ENCODE measurements at places on chromosomes 3 and 15.

DNA sequence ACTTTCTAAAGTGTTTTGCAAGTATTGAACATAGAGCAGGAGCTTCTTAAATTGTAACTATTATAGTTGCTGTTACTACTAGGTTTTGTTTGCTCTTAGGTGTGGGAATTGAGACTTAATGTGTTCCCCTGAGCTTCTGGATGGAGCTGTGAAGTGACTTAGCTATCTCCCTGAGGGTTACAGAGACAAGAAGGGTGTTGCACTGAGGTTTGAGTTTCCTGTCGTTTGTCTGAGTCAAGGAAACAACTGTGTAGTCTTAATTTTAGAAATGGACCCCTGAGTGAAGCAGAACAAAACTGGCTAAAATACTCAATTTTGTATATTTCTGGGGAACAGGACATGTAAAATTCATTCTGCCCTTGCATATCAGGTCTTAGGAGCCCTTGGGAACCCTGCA is 20.4 kb downstream of the TTC21A start:
- no peak for DNase-seq

DNA sequence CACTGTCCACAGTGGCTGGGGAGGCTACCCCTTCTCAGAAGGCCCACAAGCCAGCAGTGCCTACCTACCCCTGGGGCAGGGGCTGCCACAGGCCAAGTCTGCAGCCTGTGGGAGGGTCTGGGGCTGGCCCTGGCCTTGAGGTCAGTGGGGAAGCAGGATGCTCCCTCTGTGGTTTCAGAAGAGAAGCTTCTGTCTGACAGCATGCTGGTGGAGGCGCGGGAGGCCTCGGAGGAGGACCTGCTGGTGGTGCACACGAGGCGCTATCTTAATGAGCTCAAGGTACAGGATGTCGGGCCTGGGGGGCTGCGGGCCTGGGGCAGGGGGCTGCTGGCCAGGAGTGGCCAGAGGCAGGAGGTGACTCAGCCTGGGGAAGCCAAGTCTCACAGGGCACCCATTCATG is 3.2 kb downstream of the HDAC11 start:
- no peak for DNase-seq

DNA sequence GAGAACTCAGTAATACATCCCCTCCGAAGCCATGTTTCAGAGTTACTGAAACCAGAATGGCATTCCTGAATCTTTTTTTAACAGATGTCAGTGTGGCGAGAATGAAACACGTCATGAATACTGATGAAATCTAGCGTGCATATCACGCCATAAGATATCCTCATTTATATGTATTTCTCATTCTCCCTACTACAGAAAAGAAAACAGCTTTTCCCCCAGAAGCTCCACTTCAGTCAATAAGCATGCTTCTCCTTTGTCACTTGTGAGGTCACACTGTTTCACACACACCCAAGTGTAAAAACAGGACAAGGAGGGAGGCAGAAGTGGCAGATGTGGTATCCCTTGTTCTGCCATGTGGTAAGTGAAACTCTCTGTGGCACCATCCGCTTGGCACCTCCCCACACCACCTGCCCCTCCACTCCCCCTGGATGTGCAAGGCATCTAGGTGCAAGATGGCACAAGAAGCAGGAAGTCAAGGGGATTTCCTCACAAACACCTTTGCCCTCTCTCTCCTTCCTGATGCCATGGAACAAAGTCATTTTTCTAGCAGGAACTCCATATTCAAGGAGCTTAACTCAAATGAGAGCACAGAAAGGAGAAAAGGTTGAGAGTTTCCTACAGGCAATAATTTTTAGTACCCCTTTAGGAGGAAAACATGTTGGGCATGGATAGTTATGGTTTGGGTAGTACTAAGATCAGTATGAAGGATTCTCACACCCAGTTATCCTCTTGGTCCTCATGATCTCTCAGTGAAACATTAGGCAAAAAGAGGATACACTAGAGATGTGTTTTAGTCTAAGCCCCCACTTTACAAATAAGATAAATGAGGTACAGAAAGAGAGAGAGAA is 47.5 kb upstream of the FRMD4B start:
- DNase-seq: no peak

- DNase-seq: no peak
Measured at GRCh38 chr3:137035631-137036030, 77.8 kb downstream of the IL20RB start.

DNA sequence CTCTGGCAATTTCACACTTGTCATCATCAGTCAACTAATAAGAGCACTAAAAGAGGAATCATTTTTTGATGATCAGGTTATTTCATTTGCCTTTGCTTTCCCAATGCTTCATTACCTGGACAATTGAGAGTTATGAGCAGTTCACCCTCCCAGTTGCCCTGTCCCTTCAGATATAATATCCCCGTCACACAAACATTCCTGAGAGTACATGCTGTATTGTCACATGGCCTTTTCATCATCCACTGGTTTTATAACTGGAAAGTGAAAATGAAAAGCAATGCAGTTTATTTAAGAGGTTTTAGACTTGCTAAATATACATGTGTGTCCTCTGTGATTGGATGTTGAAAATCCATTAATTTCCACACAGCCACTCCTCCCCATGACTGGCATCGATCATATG is 9.0 kb downstream of the RORA start:
- no peak for DNase-seq

GRCh38 chr3:121665488-121665887 is 4.8 kb upstream of the HCLS1 start:
- DNase-seq: no peak

DNA sequence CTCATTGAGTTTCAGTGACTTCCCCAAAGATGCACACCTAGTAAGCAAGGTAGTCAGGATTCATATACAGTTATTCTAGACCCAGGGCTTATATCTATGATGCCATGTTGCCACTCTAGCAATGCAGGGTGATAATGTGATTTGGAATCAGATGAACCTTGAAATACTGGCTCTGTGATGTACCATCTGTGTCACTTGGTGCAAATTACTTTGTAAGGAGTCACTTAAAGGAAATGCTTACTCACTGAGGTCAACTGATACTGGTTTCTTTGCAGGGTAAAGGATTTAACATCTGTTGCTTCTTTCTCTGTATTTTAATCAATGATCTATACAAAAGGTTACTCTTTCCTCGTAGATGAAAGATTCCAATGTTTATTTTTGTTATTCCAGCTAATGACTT is 10.8 kb downstream of the ASB14 start:
- DNase-seq: no peak

DNA sequence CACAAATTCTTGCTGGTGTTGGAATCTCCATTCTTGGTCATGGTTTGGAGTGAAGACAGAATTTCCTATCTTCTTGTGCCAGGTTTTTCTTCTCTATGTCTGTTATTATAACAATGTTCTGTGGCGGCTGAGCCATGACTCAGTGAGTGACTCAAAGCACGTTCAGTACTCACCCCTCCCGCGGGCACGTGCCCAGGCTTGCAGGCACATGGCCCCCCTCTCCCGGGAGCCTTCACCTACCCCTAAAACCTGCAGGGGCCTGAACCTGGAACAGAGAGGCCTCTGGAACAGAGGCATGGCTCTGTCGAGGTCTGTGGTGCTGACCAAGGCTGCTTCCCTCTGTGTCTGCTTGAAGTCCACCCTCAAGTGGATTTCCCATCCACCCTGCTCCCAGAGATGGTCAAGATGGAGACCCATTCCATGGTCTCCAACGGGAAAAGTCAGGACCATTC is 27.6 kb downstream of the PLXNB1 start:
- DNase-seq: no peak

DNA sequence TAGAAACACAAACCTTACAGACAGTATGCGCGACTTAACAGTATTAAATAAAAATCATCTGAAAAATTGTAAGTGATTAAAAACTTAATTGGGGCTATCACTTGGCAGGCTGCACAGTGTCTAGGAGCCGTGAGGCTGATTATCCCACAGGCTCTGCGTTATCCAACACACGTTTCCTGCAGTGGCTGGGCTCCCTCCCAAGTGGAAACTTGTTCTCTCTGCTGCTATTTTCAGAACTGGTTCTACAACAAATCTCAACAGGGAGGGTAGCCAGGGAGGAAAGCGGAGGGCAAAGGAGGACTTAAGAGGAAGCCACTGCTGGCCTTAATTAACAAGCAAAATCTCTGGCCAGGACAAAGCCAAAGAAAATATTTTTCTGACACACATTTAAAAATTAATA is 555.2 kb downstream of the MAGI1 start:
- DNase-seq: no peak

GRCh38 chr15:93866476-93866875 is 364.9 kb upstream of the MCTP2 start:
- DNase-seq: no peak

DNA sequence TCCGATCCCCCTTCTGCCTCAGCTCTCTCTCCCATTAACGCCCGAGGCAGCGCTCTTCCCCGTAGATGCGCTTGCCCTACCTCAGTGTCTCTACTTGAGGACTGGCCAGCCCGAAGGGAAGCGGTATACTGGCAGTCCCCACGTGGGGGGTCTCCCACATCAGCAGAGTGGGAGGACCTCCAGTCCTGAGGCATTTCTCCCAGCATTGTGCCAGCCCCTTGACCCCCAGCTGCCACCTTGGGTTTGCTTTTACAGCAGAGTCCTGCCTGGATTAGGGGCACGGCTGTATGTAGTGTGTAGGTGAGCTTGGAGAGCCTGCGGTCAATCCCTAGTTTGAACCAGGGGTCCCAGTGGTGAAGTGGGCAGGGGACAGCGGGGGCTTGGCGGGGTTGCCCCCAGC is 767 bp downstream of the SEMA3F start:
- no peak for DNase-seq

DNA sequence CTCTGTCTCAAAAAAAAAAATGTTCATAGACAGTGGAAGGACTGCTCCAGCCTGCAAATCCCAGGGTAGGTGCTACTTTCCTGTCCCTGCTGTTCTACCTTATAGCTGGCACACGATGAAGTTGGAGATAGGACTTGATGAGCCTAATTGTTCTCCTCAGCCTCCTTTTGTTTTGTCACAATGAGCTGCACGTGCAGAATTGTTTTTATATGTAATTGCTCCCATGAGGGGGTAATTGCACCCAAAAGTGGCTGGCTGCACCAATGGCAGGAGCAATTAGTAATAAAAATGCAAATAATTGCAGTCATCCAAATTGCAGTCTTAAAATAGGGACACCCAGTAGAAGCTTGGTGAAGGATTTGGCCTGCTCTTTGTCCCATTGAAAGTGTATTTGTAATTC is 63.0 kb upstream of the PFN2 start:
- DNase-seq: no peak

- no peak for DNase-seq
Measured at GRCh38 chr3:131505421-131505820, 2.6 kb upstream of the MRPL3 start.

DNA sequence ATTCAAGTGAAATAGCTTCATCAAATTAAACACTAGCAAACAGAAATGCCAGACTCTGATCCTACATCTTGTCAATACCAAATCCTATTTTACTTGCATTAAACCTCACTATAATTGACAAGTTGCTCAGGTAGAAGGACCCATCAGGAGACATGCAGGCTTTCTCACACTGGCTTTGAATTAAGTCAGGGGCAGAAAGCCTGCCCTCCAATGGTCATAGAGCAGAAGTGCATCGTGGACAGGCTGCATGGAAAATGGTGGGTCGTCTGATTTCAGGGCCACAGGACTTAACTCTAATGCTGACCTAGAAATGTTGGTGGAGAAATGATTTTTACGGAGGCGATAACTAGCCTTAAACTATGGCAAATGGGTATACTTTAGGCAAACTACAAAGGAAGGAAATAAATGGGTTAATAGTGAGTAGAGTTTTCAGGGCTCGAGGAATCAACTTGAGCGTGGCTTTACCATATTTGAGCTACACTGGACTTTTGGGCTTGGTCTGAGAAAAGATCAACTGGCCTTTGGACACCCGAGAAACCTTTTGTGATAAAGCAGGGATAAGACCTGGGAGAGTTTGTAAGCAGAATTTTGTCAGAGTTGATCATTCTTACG is 283.9 kb downstream of the GRM7 start:
- DNase-seq: no peak

DNA sequence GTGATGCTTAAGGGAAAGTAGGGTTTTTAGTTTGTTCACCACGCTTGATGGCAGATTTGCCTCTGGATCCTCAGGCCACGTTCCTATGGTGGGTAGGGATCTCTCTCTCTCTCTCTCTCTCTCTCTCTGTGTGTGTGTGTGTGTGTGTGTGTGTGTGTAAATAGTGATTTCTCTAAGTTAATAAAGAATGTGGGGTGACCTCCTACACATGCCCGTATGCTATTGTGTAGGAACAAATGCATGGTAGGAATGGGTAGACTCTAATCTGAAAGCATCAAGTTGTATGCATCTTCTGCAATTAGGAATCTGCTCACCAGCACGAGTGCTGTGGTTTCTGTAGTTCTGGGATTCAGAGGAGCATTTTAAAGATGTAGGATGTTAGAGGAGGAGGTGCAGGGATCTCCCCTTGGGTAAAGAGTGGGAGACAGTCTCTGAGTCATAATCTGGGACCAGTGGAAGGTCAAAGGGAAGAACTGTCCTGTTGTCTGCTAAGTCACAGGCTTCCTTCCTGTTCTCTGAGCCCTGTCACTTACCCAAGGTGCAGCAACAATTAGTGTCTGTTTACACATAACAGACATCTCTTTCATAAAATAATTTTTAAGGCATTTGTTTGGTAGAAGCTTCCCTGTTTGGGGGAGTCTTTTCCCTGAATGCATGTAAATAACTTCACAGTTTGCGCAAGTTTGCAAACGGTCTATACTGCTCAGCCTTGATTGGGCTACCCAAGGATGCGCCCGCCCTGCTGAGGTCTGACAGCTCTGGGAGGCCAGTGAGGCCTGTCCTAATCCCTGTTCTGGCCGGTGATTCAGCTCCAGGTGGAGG is 139.8 kb downstream of the IGF1R start:
- no peak for DNase-seq

GRCh38 chr15:98760112-98760826 is 111.9 kb downstream of the IGF1R start:
- DNase-seq: no peak

DNA sequence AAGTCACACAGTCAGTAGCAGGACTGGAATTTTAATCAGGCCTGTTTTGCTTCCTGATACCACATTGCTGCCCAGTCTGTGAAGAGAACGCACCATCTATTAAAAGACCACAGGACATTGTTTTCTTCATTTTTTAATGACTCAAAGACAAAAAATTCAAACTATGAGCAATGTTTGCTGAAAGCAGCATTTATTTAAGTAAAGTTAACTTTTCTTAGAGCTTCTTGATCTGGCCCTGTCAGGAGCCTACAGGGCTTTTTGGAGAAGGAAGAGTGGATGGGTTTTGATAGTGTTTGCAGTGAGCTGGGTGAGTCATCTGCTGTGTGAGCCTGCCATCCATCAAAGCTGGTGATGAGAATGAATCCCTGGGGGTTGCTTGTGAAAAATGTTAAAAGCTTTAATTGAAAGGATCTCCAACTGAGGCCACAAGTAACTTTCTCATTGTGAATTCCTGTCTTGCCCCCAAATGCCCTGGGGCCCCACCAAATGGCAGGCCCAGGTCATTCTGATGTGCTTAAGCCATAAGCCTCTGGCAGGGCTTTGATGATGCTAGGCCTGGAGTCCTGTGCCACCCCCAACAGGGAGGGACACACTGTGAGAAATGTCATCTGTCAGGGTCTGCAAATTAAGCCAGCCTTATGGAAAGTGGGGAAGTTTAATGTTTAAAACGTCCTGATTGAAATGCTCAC is 136.2 kb upstream of the PFN2 start:
- no peak for DNase-seq

GRCh38 chr15:76155731-76156130 is 95.9 kb downstream of the TMEM266 start:
- DNase-seq: no peak
